ENCODE measurements at places on chromosomes 12 and 14.
A peak's percentile ranks its signal among the peaks of the same experiment; 100 is the strongest.

DNA sequence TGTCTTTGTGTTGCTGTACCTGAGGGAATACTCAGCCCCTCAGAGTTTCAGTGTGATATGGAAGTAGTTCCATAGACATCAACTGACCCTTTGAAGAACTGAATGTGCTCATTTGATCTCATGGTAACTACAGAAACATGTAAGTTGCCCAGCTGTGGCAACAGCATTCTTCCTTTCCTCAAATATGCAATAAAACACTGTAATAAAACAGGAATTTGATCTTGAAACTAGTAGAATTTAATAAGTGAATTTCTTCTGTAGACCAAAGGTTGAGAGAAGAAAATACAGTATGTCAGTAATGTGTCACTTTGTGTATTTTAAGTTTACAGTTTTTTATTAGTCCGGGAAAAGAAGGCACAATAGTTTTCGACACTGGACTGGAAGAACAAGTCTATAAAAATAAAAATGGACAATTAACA, 31.9 kb downstream of the KCTD10 start:
- no peak for DNase-seq

DNA sequence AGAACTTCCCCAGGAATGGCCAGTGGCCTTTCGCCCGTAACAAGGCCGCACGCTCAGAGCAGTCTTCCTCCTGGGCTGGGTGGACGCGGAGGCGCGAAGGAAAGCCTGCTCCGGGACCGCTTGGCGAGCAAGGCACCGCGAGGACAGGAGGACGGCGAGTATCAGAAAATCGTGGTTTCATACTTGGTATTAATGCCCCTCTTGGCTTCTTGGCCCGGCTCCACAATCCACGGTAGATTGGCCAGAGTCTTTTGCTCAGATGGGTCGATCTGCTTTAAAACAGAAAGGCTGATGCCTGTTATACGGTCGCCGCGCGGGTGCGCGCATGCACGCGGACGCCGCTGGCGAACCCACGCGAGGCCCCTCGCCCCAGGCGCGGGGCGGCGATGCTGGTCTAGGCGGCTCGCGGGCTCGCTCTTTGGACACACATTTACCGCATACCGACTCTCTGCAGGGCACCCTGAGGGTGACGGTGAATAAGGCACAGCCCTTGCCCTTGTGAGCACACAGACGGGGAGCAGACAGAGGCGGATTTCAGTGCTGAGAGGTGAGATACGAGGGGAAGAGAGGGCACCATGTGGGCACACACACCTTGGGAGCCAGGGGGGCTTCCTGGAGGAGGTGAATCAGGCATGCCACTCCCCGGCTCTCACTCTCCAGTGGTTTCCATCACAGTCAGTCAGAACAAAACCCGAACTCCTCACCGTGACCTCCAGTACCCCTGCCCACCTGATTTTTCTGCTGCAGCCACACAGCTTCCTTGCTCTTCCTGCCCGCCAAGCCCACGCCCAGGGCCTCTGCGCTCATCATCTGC, 100.7 kb downstream of the APAF1 start:
- no peak for DNase-seq

DNA sequence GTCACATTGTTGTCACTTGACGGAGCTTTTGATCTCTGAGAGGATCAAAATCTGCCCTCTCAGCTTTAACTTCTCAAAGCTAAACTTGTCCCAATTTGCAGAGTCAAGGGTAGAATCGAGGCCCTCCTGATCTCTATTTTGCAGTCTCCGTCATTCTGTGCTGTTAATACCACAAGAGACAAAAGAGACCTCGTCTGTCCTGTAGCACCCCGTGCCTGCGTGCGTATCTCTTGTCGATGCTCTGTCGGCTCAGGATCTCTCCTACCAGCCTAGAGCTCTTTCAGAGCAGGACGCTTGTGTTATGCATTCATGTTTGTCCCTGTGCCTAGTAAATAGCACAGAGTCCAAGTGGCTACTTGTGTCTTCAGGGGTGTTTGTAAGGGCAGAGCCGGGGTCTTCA, 5.1 kb downstream of the EVL start:
- no peak for DNase-seq

DNA sequence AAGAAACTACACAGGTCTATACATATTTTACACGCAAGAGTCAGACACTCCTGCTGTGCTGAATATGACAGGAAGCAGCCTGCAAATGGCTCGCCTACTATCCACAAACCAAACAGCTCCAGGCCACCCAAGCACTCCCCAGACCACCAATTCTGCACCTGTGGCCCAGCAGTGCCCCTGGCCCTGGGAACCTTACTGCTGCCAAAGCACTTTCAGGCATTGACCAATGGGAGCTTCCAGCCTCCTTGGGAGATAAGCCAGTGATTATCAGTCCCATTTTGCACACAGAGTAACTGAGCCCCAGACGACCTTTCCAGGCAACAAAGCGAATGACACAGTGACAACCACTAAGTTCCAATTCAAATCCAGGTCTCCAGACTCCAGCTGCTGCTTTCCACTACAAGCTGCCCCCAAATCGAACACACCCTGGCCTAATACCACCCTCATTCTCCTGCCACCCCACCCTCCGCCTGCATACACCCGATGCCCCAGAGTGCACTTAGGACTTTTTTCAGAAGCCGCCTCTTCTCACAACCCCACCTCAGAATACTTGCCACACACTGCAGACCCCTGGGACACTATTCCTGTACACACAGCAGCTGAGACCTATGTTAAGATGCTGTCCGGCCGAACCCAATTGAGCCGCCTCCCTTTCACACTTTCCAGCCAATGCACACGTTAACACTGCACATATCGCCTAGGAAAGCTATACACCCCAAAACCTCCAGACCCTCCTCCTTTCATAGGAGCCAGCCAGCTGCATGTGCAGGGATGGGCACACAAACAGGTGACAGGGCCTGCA, 126.1 kb upstream of the PRMT8 start:
- no peak for DNase-seq

DNA sequence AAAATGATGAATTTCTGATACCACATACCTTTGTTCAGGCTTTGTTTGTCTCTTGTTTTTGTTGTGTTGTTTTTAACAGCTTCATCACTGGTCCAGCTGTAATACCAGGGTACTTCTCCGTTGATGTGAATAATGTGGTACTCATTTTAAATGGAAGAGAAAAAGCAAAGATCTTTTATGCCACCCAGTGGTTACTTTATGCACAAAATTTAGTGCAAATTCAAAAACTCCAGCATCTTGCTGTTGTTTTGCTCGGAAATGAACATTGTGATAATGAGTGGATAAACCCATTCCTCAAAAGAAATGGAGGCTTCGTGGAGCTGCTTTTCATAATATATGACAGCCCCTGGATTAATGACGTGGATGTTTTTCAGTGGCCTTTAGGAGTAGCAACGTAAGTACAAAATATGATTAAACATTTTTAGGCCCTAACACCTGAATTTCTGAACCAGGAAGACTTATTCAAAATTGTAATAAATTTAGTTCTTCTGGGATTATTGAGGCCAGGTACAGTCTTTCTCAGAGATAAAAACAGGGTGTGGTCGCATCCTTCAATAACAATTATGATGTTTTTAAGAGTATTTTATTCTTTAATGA, 22.4 kb downstream of the RXYLT1 start:
- DNase-seq, result peak; percentile 26

DNA sequence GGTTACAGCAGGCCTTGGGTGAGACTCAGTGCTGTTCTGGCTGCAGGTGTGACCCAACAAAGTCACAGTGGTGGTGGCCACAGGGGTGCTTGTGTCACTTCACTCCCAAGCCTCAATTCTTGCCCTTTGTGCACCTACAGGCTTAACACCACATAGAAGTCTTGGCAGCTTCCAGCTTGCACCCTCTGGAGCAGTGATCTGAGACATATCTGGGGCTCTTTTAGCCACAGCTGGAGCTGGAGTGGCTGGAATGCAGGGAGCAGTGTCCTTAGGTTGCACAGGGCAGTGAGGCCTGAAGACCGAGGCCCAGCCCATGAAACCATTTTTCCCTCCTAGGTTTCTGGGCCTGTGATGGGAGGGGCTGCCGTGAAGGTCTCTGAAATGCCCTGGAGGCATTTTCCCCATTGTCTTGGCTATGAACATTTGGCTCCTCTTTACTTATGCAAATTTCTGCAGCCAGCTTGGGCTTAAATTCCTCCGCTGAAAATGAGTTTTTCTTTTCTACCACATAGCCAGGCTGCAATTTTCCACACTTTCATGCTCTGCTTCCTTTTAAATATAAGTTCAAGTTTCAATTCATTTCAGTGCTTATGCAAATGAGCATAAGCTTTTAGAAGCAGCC, 37.7 kb downstream of the ADAM21 start:
- DNase-seq, result no peak

- no peak for DNase-seq
Observed at GRCh38 chr12:113777751-113778150, 188.4 kb downstream of the RBM19 start.

DNA sequence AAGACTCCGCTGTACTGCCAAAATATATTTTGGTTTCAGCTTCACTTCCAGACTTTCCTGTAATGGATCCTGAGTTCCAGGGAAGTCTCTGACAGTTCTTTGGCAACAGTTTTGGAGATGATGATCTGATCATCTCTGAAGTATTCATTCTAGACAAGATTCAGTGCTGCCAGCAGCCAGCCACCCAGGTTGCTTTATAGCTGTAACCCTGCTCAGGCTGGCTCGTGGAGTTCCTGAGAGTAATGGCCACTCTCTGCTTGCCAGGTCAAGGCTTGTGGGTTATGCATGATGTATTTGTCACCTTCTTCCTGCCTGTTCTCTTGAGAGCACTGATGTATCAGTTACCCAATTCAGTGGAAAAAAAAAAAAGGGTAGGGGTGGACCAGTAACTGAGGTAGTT, 124.3 kb downstream of the PPHLN1 start:
- no peak for DNase-seq

- no peak for DNase-seq
Observed at GRCh38 chr12:52477651-52478050, 4.0 kb upstream of the KRT6C start.

All from NCI-H1417 treated with DMSO at 0.1 percent for 48 hours (cell line).